ENCODE measurements at places on chromosomes 16 and 17.

- no peak for DNase-seq
Measured at GRCh38 chr16:9296271-9296590, 204.8 kb downstream of the HAPSTR1 start.

DNA sequence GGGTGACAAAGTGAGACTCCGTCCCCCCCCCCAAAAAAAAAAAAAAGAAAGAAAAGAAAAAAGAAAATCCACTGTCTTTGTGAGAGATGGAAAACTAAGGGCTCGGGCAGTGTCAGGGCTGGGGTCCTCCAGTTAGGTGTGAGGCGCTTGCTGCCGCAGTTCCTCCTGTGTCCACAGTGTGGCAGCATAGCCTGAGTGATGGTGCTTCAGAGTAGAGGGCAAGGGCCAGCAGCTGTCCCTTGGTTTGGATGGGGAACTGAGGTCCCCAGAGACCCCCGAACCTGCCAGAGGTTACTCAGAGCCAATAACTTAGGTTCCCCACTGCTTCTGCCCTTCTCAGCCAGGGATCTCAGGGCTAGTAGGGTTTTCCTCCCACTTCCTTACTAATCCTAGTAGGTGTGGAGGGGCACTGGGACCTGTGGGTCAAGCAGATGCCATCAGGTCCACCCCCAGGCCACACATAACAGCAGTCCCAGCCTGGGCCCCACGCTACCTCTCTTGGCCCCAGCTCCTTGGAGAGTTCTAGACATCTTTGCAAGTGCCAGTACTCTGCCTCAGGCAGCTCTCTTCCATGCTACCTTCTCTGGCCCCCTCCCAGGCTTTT, 7.9 kb upstream of the LLGL1 start:
- DNase-seq, result no peak

DNA sequence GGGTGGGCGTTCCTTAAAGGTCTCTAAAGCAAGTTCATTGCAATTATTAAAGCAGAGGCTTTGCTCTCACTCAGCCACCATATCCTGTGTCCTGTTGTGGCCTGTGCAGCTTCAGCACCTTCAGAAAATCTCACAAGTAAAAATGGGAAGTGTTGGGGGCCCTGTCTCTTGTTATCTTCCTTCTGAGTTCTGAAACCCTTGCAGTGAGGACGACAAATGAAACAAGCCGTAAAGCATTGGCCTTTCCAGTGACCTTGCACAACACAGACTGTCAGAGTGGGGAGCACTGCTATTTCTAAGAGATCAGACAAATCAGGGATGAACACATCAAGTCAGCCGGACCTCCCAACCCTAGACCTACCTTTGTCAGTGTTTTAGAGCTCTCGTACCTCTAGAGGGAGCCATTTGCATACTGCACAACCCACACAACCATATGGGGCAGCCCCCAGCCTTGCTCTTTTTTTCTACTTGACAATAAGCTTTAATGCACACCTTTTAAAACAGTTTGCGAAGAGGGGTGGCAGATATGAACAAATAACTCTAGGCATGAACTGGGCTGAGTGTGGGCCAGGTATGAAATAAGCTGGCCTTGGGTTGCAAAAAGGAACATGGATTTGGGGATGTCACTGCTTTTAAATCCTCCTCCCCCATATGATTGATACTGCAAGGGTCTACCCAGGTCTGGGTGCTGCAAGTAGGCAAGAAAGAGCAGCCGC, 89.8 kb downstream of the KATNIP start:
- no peak for DNase-seq

GRCh38 chr17:56488800-56489199, 104.7 kb upstream of the NOG start:
- DNase-seq, result no peak

DNA sequence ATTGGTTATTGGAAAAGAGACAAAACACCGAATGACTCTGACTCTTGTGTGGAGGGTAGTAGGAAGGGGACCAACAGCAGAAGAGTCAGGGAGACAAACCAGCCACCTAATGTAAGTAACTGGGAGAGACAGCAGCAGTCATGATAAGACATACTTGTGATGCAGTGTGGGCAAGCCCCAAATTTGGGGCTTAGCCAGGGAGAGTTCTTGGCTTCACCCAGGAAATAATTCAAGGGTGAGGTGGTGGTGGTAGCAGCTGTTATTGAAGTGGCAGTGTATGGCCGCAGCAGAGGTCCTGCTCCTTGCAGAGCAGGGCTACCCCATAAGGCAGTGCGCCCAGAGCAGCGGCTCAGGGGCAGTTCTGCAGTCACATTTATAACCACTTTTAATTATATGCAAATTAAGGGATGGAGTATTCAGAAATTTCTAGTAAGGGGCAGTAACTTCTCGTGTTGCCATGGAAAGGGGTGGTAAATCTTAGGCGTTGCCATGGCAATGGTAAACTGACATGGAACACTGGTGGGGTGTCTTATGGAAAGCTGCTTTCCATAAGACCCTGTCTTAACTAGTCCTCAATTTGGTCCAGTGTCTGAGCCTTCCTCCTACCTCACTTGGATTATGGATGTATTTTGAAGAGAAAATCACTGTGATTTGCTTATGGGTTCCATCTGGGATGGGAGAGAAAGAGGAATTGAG, 317.1 kb downstream of the PHKB start:
- no peak for DNase-seq

GRCh38 chr17:76014925-76015261, 12.2 kb downstream of the EVPL start:
- DNase-seq, result no peak

DNA sequence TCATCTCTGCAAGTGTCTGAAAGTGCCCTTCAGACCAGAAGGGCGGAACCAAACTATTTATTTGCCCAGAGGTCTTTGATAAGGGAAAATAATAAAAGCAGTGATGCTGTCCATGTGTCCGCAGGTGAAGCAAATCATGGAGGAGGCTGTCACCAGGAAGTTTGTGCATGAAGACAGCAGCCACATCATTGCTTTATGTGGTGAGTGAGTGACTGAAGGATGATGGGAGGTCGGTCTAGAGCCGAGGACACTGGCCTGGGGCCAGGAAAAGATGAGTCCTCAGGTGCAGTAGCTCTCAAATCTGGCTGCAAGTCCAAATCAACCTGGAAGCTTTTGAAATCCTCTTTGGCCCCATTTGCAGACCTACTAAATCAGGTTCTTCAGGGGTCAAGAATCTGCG, 6.1 kb downstream of the SGSM2 start:
- no peak for DNase-seq

- no peak for DNase-seq
Measured at GRCh38 chr16:71192387-71192786, 38.1 kb downstream of the HYDIN start.

DNA sequence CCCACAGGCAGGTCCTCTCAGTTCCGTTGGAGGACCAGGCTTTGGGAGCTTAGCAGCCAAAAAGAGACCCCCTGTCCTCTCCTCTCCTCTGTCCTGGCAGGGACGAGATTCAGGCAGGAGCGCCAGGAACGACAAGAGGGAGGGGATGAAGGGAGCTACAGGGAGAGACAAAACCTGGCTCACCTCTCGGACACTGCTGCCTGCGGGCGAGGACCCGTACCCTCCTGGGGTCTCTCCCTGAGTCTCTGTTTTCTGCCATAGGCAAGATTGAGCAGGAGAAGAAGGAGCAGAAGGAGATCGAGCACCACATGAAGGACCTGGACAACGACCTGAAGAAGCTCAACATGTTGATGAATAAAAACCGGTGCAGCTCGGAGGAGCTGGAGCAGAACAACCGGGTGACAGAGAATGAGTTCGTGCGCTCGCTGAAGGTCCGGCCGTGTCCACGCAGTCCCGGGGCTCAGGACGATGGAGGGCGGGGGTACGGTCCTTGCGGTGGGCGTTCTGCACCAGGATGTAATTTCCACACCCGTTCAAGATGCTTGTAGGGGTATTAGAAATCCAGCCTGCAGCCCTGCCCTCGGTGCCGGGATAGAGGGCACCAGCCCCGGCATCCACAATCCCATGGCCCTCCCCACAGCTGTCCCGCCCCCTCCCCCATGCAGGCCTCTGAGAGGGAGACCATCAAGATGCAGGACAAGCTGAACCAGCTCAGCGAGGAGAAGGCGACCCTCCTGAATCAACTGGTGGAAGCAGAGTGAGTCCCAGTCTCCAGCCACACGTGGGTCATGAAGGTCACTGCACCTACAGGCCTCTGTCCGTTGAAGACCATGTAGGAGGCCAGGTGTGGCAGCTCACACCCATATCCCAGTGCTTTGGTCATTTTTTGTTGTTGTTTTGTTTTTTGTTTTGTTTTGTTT, 13.8 kb upstream of the GAA start:
- no peak for DNase-seq

DNA sequence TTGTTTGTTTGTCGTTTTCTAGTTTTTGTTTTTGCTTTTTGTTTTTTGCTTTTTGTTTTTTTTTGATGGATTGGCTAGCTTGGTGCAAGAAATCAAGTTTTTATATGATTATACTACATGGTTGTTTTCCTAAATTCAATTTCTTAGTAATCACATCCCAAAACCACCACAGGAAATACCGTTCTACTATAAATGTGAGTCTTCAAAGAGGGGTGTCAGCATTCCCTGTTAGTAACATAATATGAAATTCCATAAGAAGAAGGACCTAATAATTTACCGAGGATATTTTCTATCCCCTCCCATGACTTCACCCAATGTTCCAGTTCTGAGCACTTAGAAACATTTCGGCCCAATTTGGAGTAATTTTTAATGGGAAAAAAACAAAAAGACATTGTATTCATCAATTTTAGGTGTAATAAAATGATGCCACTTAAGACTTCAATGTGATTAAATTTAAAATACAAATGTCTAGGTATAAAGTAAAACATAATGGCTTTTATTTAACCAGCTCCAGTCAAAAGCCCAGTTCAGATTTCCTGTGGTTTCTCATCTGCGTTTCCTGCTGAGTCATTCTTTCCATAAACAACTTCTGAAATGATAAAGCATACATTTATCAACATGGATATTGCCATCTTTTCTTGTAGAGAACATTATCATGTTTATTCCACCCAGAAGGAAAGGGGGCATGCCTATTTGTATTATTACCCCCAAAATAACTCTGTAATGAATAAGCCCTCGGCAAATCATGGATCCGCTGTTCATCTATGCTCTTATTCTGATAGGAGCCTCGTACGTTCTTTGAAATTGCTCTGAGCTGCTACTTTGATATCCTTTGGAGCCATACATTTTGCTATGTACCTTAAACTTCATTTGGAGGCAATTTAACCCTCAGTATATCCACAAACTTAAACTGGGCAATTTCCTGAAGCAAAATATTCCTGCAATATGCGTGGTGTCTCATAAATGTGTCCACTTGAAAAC, 28.1 kb downstream of the HSBP1 start:
- DNase-seq, result no peak

GRCh38 chr16:72657164-72657563, 390.8 kb downstream of the ZFHX3 start:
- DNase-seq, result no peak

DNA sequence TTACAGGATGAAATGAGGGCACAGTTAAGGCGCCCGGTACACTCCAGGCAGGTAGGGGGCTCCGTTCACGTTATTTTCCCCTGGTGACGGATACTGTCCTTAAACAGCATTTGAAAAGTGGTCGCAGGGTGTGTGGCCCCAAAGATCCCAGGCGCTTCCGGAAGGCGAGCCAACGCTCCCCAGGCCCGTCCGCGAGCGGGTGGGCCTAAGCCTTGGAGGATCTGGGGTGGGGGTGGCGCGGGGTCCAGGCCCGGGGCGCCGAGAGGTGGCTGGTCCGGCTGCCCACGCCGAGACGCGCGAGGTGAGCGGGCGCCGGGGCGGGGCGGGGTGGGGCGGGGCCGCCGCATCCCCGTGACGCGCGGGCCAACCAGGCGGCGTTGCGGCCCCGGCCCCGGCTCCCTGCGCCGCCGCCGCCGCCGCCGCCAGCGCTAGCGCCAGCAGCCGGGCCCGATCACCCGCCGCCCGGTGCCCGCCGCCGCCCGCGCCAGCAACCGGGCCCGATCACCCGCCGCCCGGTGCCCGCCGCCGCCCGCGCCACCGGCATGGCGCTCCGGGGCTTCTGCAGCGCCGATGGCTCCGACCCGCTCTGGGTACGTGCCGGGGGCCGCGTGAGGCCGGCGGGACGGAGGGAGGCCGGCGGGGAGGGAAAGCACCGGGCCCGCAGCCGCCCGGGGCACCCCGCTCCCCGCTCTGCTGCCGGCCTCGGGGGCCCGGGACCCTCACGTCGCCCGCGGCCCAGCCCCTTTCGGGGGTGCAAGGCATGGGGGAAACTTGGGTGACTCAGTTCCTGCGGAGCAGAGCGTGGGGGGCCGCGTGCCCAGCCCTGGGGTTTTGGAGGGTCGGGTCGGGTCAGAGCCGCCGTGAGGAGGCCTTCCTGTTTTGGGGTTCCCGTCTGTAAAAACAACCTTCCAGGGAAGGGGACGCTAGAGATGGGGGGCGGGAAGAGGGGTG, at the start of gene ABCC1:
Gene ABCC1, plus strand, starts transcription at position 407 of the 951 bp plus-strand sequence. Its CDS starts 136 bp downstream, at position 543.
- no peak for DNase-seq

GRCh38 chr17:61381537-61381936, 18.1 kb upstream of the TBX2 start:
- DNase-seq, result no peak

GRCh38 chr17:45222289-45222995, 757 bp downstream of the FMNL1 start:
- DNase-seq, result no peak

DNA sequence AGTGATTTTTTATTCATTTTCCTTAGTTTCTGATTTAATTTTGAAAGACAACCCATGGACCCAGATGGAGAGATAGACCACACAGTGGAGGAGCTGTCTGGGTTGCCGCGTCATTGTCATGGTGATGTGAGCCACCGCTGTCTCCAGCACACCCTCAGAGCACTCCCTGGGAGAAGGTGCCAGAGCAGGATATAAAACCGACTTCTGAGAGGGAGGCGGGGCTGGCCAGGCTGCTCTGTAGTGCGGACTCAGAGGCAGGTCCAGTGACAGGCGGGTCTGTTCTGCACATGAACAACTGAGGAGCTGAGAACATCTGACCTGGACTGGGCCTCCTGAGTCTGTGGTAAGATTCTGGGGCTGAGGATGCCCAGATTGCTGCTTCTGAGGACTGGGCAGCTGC, 216.3 kb upstream of the NLRP1 start:
- no peak for DNase-seq

GRCh38 chr17:4333041-4333440, 33.4 kb downstream of the UBE2G1 start:
- DNase-seq, result no peak

GRCh38 chr16:85257483-85257882, 145.2 kb upstream of the CIBAR2 start:
- no peak for DNase-seq

- DNase-seq, result no peak
Measured at GRCh38 chr16:17325476-17326143, 145.2 kb downstream of the XYLT1 start.
